ENCODE measurements at places on chromosomes 12 and 14.

DNA sequence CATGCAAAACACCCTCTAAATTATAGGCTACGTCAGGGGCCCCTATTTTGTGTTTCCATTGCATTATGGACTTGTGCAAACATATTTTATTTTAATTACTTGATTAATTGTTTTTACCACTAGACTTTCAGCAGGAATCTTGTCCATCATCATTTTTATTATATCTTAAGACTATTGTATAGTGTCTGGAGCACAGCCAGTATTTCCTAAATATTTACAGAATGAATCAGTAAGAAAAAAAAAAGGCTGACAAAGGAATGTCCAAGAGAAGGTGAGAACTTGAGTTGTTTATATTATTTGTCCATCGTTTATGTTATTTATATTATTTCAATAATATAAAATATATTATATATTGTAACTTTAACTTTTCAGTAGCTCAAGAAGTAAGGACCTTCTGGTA lies 664.7 kb downstream of the SLC6A15 start:
- no peak for DNase-seq

- no peak for DNase-seq
Measured at GRCh38 chr12:98754095-98754494, 109.0 kb downstream of the APAF1 start.

DNA sequence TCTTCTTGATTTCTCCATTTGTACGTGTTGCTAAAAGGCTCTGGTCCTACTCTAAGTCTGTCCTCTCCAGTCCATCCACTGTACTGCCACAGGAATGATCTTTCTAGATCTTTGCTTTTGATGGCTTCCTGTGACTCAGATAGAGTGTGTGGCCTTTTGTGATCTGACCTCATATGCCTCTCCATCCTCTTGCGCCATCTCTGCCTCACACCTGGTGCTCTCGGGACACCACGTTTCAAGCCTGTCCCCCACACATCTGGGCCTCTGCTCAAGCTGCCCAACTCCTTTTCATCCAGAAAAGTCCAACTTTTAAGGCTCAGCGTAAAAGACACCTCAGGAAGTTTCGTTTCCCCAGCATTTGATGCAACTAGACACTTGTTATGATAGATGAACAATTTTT lies 39.0 kb downstream of the DCAF4 start:
- no peak for DNase-seq

- DNase-seq = no peak
Measured at GRCh38 chr12:64825143-64826021, 935 bp downstream of the TBC1D30 start.

- no peak for DNase-seq
Measured at GRCh38 chr12:90069711-90070110, 361.1 kb upstream of the ATP2B1 start.

GRCh38 chr12:109836916-109837315 lies 3.7 kb upstream of the TRPV4 start:
- no peak for DNase-seq
